ENCODE measurements at places on chromosomes 5 and 9. TPM values are rescaled to one million over a fixed set of nuclear protein-coding genes. Genes with fewer than 3 reads are reported as not detected.

The ZNF454 gene
- total RNA-seq = 1.3 TPM

The CATSPER3 gene
- total RNA-seq = not detected

GRCh38 chr5:135822959-135823358, 11.5 kb upstream of the SLC25A48 start:
- no peak for DNase-seq

DNA sequence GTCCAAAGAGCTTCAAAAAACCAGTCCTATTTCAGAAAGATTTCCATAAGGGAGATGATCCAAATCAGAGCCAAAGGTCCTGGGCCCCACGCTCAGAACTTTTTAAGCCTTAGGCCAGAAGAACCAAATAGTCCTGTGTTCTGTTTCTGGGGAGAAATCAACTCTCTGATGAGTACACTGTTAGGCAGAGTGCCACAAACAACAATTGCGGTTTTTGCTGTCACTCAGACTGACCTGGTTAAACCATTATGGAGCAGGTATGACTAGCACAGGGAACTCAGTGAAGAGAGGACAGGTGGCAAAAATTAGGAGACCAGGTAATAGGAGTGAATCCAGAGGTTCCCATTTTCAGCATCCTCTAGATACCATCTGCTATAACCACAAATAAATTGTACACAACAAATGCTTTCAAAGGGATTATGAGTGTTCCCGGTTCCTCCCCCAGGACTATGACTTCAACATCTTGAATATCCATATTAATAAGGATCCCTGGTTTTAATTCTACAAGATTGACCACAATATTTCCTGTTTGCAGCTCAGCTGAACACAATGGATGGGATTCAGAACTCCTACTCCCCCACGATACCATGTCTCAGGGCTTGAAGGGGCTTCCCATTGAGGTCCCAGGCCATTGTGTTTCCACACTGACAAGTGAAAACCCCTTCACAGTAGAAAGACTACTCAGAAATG, 52.1 kb upstream of the FREM1 start:
- DNase-seq = no peak

DNA sequence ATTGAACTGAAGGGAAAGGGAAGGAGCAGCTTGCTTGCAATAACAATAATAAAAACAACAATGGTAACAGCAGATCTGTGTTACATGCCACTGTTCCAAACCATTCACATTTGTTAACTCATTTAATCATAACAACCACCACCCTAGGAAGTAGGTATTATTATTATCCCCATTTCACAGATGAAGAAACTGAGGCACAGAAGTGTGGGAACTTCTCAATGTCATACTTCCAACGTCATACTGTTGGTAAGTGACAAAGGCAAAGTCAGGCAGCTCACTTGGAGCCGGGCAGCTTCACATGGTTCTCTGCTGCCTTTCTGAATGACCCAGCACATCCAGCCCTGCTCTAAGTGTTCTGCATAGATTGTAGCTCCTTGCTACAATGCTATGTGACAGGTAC, 72.6 kb downstream of the FOXD1 start:
- no peak for DNase-seq

- DNase-seq = no peak
Observed at GRCh38 chr5:66238435-66238834, 94.3 kb downstream of the SREK1 start.

GRCh38 chr5:178671602-178672144, 44.8 kb upstream of the CLK4 start:
- DNase-seq = no peak

DNA sequence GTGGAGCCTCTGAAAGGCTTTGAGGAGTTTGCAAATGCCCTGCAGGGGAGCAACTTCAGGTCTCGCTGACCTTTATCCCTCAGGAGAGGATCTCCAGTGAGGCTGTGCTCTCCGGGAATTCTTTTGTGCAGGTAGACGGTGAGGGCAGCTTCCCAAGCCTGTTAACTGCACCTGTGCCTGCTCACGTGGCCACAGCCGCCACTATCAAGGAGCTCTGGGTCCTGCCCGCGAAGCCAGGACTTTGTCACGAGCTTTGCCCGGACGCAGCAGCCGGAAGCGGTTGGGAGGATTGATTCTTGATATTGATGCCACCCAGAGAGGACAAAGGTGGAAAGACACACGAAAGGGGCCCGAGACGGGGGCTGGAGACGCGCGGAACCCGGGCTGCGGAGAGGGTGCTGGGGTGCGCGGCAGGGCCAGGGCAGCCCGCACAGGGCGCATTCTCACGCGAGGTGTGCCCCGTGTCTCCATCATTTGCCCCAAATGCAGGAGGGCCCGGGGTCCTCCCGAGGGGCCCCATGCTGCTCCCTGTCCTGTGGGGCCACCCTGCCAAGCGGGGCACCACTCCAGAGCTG, 18.2 kb downstream of the SLC9A3 start:
- no peak for DNase-seq

- DNase-seq = no peak
Observed at GRCh38 chr9:21551401-21551800, 69.3 kb upstream of the IFNE start.

- no peak for DNase-seq
Observed at GRCh38 chr9:103242025-103242424, 246.9 kb downstream of the CYLC2 start.

GRCh38 chr5:57778501-57779091, 296.0 kb upstream of the ACTBL2 start:
- peak; percentile 29 for DNase-seq

- no peak for DNase-seq
Observed at GRCh38 chr5:1139331-1140170, 27.7 kb upstream of the SLC12A7 start.

GRCh38 chr9:136711751-136712689, at the start of gene DIPK1B:
Gene DIPK1B (plus strand): TSS chr9:136712572. CDS start chr9:136712666, 94 bp downstream.
- no peak for DNase-seq

- no peak for DNase-seq
Observed at GRCh38 chr5:65882278-65882677, 44.1 kb upstream of the ERBIN start.

DNA sequence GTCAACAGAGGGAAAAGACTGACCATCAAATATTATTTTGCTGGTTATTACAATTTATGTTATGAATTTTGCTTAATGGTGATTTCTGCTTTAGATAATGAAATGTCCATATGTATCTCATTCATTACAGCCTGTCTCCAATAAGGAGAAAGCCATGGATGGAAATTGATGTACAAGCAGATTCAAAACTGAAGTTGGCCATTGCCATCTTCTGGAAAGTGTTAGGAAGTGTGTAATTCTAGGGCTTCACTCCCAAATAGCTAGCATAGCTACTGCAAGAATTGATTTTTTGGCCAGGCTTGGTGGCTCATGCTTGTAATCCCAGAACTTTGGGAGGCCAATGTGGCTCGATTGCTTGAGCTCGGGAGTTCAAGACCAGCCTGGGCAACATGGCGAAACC, 45.8 kb downstream of the DYNC2I2 start:
- DNase-seq = no peak

The PBX3 gene
- 23.6 TPM for total RNA-seq

The GRM6 gene
- total RNA-seq = not detected

- no peak for DNase-seq
Observed at GRCh38 chr9:107261106-107261505, 22.0 kb upstream of the RAD23B start.

The PCDHGA12 gene
- total RNA-seq = 10.5 TPM

The NDOR1 gene
- total RNA-seq = 12.8 TPM

All from glomerular endothelial cell (primary cell).